ENCODE measurements at places on chromosomes 6 and 20.

DNA sequence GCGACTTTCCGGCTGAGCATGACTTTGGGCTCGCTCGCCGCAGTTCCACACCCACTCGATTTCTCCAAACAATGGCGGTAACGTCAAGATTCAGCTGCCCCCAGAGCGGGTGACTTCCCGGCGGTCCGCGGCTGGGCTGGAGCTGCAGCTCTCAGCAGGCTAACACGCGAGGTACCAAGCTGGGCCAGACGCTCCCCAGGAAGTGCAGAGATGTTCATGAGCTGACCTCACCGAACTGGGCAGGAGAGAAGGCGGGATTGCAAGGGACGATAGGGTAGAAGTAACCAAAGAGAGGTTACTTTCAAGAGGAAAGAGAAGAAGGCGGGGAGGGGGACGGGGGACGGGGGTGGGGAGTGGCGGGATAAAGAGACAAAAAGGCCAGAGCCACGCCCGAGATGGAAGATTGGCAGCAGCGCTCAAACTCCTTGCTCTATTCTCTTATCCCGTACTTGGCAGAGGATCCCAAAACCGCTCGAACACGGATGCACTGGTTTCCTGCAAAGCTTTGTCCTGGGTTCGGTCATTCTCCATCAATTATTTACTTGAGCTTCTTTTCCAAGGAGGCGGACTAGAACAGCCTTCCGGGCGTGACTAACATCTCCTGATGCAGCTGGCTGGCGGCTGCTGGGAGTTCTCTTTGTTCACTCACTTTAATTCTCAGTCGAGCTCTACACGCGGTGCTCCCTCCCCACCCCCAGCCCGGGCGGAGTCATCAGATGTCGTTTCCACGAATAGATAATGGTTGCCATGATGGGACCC is at the start of gene MTCL3:
MTCL3 (minus strand) TSS at position 626 of the 759 bp plus-strand sequence.
- DNase-seq, result no peak

DNA sequence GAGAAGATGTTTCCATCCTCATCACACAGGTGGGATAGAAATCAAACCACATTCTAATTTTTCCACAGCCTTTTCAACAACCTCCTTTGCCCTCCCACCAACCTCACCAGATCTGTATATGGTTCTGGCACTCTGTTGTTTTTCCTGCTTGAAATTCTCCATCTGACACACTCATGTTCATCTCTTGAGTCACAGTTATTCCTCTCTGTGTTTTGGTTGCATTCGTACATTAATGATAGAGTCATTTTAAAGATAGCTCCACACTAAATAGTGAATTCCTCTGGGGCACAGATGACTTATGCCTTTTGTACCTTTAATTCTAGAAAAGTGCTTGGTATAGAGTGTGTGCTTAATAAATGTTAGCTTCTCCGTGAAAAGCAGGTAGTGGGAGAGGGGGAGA is 1.4 kb upstream of the GCLC start:
- DNase-seq, result no peak

- DNase-seq, result no peak
Observed at GRCh38 chr6:106858653-106859092, 115.9 kb downstream of the CD24 start.

GRCh38 chr6:6984585-6985366 is 123.0 kb upstream of the RREB1 start:
- no peak for DNase-seq

GRCh38 chr20:1824834-1825233 is 70.4 kb upstream of the SIRPA start:
- no peak for DNase-seq

DNA sequence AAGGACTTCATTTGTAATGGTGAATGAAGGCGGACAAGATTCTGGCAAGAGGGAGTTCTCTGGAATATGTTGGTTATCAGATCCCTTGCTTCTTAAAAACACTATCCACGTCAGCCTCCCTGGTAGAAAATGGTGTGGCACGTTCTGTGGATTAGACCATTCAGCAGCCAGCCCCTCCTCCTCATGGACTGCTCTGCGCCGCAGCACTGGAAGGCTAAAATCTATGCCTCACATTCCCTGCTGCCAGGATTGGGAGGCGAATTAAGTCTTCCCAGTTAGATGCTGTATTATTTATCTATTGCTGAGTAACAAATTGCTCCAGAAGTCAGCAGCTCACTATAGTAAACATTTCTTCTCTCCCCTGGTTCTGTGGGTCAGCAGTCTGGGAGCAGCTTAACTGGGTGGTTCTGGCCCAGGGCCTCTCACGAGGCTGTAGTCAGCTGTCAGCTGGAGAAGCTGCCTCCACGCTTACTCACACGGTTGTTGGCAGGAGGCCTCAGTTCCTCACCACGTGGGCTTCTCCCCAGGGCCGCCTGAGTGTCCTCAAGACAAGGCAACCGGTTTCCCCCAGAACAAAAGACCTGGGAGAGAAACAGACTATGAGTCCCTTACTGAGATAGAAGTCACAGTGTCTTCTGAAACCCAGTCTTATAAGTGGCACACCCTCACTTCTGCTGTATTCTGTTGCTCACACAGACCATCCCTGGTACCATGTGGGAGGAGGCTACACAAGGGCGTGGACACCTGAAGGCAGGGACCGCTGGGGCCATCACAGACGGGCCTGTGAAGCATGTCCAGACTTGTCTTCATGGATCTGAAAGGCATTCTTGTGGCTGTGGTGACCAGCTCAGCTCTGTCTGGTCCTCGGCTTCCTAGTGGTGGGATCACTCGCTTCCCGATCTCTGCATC is 101.0 kb downstream of the NRN1 start:
- DNase-seq, result no peak

DNA sequence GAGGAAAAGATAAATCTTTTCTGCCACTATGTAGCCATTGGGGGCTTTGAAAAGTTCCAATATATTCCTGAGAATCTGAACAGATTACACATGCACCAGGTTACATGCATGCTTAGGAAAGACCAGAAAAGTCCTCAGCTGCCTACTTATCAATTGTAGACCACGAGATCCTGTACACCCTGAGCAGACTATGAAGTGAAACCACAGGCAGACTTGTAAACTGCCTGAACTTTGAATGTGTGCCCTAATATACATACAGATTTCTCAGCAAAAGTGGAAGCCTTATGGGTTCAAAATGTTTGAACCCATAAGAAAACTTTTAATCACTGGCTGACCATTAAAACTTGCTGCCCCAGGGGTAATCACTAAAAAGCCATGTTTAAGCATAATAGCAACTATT is 273.5 kb upstream of the RUNX2 start:
- no peak for DNase-seq

DNA sequence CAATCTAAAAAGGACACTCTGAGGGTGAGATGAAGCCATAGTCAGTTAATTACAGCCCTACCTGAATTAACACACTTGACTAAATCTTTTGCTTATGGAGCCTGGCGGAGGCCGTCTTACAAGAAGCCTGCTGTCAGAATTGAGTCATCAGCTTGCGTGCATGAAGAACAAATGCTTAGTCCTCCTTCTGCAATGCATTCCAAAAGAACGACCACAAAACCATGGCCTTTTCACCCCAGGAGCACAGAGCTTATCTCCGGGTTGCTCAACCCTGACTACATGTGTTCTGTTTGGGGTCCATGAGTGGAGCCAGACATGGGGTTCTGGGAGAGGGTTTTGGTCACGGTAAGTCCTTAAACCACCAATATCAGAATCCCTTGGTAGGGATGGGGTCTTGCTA is 318.1 kb downstream of the CLIC5 start:
- no peak for DNase-seq

DNA sequence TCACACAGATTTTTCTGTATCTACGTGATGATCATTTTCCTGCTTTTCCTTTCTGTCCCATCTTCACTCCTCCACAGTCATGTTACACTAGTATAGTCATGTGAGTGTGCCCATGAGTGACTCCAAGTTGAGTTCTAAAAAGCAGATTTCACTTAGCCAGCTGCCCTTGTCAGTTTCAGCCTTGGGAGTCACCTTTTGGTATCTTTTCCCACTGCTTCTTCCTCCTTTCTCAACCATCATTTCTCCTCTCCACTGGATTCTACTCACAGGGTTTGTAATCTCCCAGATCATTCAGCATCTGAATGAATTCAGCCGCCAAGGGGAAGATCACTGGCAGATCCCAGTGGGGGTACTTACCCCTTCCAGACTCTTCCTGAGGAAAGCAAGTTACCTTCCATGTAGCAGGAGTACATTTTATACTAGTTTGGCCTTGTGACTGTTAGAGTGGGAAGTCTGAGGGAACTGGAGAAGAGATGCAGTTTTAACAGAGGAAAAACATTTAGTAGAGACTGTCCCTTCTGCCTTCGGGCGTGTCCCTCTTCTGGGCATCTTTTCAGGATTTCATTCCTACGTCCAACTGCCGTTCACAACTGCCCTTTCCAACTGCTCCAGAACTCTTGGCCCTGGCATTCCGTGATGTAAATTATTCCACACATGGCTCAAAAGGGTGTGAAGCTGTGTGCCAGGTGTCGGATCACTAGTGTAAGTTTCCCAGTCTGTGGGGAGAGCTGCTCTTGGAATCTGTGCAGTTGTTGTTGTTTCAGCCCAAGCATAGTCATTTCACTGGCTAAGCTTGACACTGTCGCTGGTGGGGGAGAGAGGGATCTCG is 38.9 kb downstream of the BICRAL start:
- DNase-seq, result no peak

DNA sequence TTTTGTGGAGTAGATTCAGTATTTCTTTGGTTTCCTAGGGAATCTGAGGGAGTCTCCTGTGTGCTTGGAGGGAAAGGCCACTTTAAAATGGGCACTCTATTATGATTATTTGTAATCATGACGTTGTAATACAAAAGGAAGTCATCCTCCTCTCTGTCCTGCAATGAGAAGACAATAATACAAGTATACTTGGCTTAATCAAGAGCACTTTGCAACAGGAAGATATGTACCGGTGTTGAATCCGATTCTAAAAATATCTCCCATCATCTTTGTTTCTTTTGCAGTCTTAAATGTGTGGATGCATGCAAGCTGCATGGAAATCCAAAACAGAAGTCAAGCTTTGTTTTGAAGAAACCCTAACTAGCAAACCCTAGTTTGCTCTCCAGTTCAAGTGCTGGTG is 94.1 kb upstream of the QKI start:
- no peak for DNase-seq

DNA sequence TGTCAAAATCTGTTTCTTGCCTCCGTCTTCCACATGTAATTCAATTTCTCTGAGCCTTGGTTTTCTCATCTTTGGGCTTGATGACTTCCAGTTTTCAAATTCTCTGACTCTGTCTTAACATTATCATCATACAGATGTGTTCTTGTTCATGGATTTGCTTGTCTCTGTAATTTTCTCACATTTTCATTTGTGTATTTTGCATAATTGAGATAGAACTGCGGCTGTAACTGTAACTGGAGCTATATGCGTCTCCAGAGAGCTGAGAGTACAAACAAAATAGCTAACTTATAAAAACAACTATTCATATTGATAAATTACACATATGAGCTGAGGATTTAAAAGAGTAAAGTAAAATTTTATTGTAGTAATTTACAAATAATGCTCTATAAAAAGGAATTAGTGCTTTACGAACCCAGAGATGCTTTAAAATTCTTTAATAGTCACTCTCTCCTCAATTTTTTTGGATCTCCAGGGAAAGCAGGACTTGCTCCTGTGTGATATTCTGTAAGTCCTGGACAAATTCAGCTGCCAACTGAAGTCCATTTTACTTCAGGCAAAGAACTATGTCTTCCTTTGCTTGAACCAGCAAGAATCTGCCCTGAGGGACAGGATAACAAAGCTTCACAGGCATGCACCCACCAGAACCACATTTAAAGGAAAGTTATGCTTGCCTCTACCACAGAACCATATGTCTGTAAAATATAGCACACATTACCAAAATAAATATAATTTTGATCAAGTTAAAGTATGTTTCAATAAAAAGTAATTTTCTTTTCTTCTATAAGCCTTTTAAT is 288.3 kb downstream of the KHDC1L start:
- DNase-seq, result no peak

- DNase-seq, result no peak
Observed at GRCh38 chr6:37059344-37060194, 54.1 kb downstream of the FGD2 start.

DNA sequence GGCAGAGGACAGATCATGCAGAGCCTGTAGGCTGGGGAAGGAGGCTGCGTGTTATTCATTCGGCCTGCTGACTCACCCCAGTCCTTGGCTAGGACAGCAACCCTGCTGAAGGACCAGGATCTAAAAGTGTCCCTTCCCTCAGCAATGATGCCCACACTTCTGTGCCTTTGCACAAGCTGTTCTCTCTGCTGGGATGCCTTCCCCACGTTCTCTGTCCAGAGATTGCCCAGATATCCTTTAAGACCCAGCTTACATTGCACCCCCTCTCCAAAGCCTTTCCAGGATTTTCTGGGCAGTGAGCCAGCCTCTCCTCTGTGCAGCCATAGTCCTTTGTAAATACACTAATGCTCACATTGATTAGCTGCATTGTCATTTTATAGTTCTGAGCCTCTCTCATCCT is 99.3 kb upstream of the CHD6 start:
- no peak for DNase-seq

- no peak for DNase-seq
Observed at GRCh38 chr6:5762561-5762968, 244.2 kb downstream of the NRN1 start.

GRCh38 chr6:116969211-116969863 is 92.3 kb downstream of the RFX6 start:
- no peak for DNase-seq

Measured in stimulated activated CD8-positive, alpha-beta memory T cell treated with anti-CD3 and anti-CD28 coated beads, Interleukin-15, amount 100 ng/mL, for 4 hours (primary cell).